ENCODE measurements at places on chromosomes 3 and 15. TPM values are rescaled to one million over a fixed set of nuclear protein-coding genes. Genes with fewer than 3 reads are reported as not detected.

The PRR20G gene
- not detected for total RNA-seq

DNA sequence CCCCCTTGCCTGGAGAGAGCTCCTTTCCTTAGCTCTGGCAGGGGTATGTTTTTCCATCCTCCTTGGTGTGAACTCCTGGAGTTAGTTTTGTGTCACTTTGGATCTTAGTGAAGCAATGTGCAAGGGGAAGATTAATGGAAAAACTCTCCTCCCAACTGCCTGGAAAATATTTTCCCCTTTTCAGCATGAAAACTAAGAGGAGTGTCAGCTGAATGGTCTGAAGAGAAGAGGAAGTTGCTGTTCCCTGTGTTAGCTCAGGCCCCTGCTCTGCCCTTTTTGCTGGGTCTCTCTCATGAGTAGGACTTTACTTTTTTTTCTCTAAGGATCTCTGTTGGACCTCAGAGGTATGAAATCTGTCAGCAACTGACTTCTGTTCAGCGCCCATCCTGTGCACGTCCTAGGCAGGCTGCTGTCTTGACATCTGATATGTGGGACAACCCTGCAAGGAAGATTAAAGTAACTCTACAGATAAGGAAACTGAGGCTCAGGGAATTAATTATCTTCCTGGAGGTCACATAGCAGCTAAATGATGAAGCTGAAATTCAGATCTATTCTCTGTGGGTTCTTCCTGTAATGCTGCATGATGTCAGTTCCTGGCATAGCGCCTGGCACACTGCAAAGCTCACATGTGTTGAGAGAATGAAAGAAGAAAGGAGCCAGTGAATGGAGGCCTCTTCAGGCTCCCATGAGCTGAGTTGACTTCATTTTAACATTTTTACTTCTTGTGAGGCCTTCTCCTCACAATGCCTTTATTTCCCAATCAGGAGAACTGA is 109.7 kb upstream of the GALNT15 start:
- no peaks in the 10 kb centered on the region for H3K36me3 ChIP-seq
- peaks cover 22% of the 10 kb centered on the region for H3K4me1 ChIP-seq
- H3K27me3 ChIP-seq, result no peaks in the 10 kb centered on the region
- H3K4me3 ChIP-seq, result no peak overlapping the region

GRCh38 chr15:100211855-100212850 is 129.6 kb downstream of the ADAMTS17 start:
- DNase-seq, result no peak
- H3K27ac ChIP-seq, result no peak overlapping the region
- H3K4me3 ChIP-seq, result no peak overlapping the region
- H3K27me3 ChIP-seq, result no peaks in the 10 kb centered on the region
- peaks cover 24% of the 10 kb centered on the region for H3K4me1 ChIP-seq

The CCR2 gene
- total RNA-seq, result 1.8 TPM

The PLA2G4D gene
- total RNA-seq, result not detected
